Astrocyte of the cerebellum (primary cell): ENCODE measurements at places on chromosomes 16 and 17.

- no peak for DNase-seq
Measured at GRCh38 chr17:40949418-40949817, 12.0 kb upstream of the KRT23 start.

- DNase-seq: no peak
Measured at GRCh38 chr17:63842173-63842539, 329 bp downstream of the SMARCD2 start.

DNA sequence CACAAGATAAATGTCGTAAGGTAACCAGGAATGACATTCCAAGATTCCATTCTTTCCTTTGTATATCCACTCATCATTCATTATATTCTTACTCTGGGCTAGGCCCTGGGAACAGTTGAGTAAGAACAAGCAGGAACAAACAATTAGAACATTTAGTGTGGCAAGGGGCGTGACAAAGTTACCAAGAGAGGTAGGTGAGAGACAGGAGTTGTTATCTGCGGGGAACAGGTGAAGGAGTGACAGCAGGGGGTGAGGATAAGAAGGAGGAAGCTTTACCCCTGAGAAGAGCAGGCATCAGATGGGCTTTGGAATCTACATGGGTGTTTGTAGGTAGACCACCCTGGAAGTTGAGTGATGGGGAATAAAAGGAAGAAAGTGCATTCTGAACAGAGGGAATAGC, 568.9 kb downstream of the WWOX start:
- no peak for DNase-seq

DNA sequence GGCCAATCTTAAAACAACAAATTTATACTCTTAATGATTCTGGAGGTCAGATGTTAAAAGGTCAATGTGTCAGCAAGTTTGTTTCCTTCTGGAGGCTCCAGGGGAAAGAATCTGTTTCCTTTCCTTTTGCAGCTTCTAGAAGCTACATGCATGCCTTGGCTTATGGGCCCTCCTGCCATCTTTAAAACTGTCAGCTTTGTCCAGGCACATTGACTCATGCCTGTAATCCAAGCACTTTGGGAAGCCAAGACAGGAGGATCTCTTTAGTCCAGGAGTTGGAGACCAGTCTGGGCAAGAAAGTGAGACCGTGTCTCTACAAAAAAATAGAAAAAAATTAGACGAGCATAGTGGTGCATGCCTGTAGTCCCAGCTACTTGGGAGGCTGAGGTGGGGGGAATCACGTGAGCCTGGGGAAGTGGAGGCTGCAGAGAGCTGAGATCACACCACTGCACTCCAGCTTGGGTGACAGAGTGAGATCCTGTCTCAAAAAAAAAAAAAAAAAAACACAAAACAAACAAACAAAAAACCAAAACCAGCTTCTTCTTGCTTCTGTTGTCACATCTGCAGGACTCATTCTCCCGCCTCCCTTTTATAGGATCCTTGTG, 58.3 kb downstream of the NOS2 start:
- no peak for DNase-seq

- DNase-seq: no peak
Measured at GRCh38 chr17:44977065-44977464, 9.0 kb upstream of the C1QL1 start.

DNA sequence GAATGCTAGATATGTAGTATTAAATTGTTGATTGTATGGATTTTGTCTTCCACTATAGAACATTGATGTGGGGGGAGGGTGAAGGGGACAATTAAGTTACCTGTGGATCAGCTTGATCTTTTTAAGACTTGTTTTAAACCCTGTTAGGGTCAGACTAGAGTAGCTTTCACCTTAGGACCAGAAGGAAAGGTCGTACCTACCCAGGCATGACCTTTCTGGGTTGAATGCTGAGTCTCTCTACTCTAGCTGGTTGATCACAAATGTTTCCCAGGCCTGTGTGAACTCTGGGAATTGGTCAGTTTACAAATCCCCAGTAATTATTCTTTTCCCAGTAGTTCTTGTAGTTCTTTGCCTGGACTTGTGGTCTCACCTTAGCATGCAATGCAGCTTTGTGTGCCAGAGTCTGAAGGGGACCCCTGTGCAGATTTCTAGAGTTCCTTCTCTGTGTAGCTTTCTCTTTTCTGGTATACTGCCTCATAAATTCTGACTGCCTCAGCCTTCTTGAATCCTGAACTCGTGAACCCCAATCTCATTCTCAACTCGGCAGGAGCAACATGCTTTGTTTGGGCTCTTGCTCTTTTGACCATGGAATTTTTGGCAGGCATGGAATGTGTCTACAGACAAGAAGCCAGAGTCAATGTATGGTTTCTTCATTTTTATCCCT, 54.1 kb downstream of the VMP1 start:
- peak; percentile 97 for DNase-seq

DNA sequence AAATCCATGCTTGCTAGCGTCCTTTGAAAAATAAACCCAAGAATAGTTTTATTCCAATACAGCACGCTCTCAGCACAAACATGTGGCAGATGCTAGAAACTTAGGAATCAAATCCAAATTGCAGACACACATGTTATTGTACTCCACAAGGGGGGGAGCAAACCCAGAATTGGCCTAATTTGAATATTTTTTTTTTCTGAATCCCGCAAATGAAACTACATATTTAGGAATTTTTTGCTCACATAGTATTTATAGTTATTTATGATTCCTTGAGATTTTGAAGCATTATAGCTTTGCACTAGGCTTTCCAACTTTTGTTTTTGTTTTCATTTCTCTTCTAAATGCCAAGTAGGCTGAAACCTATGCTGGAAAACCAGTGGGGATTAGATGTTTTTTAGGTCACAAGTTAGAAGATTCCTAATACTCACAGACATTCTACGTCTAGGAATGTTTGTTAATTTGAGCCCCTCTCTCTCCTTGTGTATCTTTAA, 59.3 kb upstream of the CDH11 start:
- no peak for DNase-seq

DNA sequence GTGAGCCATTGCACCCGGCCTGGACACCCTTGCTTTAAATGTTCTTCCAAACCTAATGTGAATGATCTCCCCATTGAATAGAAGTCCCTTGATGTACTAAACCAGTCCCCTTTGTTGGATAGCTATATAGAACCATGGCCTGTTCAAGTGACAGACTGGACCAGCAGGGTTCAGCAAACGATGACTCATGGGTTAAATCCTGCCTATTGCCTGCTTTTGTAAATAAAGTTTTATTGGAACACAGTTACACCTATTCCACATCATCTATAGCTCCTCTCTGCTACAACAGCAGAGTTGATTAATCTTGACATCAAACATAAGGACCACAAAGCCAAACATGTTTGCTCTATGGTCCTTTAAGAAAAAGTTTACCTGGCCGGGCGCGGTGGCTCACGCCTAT, 56.1 kb downstream of the CRISPLD2 start:
- no peak for DNase-seq

DNA sequence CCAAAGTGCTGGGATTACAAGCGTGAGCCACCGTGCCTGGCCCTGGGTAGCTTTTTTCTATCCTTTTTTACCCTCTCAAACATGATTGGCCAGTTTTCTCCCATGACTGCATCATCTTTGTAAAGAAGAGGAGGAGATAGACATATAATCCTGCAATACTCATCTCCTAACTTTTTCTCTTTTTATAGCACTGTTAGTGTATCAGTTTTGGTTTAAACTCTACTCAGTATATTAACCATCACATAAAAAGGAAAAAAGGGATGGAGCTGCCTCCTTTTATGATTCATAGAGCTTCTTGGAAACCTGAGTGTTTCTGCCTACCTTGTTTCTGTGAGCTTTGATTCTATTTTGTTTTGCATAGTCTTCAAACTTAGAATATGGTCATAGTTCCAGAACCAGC, 12.0 kb upstream of the TMEM106A start:
- no peak for DNase-seq

- no peak for DNase-seq
Measured at GRCh38 chr16:48225456-48225855, 18.6 kb upstream of the LONP2 start.

DNA sequence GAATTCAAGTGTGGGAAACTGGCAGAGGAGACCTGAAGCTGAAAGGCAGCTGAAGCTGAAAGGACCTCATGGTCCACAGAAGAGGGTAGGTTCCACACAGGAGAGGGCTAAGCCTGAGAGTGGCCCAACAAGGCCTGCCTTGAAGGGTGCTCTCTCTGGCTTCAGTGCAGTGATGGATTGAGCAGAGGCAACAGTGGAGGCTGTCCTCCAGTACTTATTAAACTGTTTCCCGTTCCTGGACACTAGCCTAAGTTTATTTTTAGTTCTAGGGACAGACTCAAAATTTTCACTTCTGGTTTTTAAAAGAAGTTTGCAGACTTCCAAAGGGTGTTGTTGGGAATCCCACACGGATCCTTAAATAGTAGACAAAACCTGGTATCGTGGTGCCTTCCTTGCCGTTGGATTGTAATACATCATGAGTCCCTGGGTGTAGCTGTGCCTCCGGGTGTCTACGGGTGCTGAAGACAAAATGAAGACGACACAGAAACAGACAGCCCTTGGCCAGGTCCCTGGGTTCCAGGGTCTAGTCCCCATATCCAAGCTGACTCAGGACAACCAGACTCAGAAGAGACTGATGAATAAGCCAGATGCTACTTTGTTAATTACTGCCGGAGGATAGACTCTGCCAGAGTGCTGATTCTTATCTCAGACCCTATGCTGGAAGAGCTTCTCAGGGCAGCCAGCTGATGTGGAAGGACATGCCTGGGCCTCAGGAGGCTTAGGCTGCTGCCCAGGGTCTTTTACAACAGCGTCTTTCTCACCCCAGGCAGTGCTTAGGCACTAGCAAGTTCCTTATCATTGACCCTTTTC, 7.1 kb upstream of the CMTM4 start:
- DNase-seq: no peak

DNA sequence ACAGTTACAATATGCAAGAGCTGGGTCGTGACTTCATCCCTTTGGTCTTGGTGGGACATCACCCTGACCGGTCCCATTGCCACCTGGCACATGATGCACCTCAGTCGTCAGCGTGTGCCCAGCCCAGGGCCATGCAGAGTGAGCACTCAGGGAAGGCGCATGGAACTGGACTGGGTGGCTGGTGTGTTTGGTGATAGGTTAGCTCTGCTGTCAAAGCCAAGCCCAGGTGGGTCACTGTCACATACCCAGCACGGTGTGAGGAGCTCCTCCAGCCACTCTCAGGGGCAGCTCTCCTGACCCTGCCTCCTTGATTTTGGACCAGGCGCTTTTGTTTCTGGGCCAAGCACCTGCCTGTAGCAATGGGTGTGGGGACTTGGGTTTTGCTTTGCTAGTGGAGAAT, 180.9 kb downstream of the RAB11FIP4 start:
- no peak for DNase-seq

GRCh38 chr16:28062847-28063521, 530 bp downstream of the GSG1L start:
- DNase-seq: no peak

DNA sequence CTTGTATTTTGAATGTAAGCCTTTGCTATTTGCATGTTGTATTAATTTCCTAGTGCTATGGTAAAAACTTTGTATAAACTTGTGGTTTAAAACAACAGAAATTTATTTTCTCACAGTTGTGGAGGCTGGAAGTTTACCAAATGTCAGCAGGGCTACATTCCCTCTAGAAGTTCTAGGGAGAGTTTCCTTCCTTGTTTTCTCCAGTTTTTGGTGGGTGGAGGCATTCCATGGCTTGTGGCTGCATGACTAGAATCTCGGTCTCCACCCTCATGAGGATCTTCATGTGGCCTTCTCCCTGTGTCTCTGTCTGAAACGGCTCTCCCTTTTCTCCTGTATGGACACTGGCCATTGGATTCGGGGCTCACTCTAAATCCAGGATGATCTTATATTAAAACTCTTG, 482.2 kb upstream of the GOT2 start:
- DNase-seq: peak; percentile 29

DNA sequence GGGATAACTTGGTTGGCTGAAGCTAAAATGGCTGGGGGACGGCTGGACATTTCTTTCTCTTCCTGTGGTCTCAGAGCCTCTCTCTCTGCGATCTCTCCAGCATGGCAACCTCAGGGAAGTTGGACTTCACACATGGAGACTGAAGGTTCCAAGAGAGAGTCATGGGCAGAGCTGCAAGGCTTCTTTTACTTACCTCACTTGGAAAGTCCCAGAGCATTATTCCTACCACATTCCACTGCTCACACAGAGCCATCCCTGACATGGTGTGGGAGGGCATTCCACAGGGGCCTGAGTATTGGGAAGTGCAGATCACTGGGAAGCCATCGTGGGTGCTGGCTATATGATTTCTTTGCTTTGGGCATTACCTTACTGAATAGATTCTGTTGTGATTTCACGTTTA, 9.8 kb upstream of the SLC6A2 start:
- no peak for DNase-seq

- no peak for DNase-seq
Measured at GRCh38 chr17:43372273-43372911, 26.4 kb upstream of the ARL4D start.

DNA sequence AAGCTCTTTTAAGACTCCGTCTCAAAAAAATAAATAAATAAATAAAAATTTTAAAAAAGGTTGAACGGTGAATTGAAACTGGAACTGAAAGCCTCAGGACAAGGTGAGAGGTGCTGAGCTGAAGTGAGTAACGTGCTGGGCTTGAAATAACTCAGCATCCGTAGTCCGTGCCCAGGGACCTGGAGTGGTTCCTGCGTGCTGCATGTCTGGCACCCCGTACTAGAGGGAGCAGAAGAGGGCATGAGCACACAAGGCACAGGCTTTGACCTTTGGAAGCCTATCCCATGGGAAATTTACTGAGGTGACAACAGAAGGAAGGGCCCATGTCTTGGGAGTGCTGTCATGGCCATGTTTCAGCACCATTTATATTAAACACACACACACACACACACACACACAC, 4.5 kb upstream of the MEIOB start:
- DNase-seq: no peak

GRCh38 chr16:11094075-11094856, 149.9 kb downstream of the CLEC16A start:
- DNase-seq: no peak

DNA sequence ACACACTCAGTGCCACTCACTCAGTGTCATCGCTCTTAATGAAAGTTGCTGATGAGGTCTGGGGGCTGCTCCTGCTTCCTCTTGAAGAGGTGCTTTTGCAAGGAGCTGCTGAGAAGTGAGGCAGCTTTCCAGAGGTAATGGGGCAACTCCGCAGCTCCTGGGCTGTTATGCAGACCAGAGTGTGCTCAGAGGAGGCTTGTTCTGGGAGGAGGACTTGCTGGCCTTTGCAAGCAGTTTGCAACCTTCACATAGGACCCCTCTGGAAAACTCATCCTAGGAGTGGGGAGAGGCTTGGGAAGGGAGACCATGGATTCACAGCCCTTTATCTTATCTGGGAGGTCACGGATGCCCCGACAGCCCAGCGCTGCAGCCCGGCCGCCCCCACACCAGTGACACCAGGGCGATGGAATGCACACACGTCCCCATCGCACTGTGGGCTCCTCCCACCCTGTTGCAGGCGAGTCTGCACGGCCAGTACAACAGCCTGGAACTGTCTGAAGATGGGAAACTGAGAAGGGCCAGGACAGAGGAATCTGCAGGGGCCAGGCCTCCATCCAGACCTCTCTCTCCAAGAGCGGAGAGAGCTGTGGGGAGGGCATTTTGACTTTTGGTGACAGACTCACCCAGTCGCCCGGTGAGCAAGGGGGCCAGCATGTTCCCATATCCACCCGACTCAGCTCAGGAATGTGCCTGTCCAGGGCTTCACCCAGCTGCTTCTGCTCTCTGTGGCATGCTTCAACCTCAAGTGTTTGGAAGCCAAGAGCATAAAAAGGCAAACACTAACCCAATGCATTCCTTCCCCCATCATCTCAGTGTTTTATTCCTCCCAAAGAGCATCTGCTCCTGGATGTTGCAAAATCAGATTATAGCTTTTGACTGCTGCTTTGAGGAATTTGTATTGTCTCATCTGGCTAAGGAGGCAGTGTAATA, 78.6 kb upstream of the ZNF469 start:
- peak; percentile 76 for DNase-seq

- no peak for DNase-seq
Measured at GRCh38 chr17:16438173-16438556, 22.8 kb downstream of the TRPV2 start.

GRCh38 chr17:79073706-79074088, 927 bp upstream of the ENGASE start:
- DNase-seq: no peak
